ELR (cell line): ENCODE measurements at places on chromosomes 5 and 9.

GRCh38 chr9:110146373-110146772 is 61.6 kb downstream of the C9orf152 start:
- no peak for DNase-seq

GRCh38 chr9:114655689-114656088 is 1.9 kb downstream of the TEX53 start:
- DNase-seq = peak; percentile 84

GRCh38 chr5:181035991-181036815 is 3.9 kb upstream of the BTNL9 start:
- DNase-seq = no peak

- no peak for DNase-seq
Measured at GRCh38 chr5:29378104-29378503, 1815.4 kb upstream of the CDH6 start.

GRCh38 chr9:120045011-120045410 is 535.0 kb downstream of the CDK5RAP2 start:
- DNase-seq = no peak

DNA sequence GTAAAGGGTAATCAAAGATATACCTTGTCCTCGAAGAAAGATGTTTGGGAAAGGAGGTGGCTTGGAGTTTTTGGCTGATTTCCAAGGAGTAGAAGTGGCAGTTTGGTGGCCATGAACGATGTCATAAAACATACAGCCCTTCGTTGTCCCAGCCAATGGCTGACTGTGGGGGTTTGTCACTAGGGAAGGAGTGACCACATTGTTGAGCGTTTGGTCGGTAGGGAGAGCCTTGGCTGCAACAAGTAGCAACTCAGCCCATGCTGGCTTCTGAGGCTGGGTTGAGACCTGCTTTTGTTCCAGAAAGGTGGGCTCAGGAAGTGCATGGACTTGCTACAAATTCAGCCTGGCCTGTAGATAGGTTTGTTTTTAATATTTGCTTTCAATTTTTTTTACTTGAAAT is 128.3 kb downstream of the BOD1 start:
- DNase-seq = no peak

GRCh38 chr9:96651626-96652025 is 3.5 kb downstream of the PRXL2C start:
- DNase-seq = peak; percentile 66

- peak; percentile 81 for DNase-seq
Measured at GRCh38 chr5:111075520-111075919, 4.0 kb downstream of the TSLP start.

DNA sequence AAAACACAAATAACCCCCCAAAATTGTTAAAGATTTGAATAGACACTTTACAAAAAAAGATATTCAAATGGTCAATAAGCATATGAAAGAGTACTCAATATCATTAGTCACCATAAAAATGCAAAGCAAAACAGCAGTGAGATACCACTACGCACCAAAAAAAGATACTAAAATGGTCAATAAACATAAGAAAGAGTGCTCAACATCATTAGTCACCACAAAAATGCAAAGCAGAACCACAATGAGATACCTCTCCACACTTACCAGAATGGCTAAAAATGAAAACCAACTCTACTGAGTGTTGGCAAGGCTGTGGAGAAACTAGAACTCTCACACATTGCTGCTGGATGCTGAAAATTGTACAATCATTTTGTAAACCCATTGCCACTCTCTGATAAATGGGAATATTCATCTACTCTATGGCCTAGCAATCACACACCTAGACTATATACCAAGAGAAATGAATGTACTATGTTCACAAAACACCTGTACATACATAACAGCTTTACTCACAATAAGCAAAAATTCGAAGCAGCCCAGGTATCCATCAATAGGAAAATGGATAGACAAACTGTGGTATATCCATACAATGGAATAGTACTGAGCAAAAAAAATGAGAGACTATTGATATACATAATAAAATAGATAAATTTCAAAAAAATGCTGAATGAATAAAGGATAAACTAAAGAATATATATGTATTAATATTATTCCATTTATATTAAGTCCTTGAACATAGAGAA is 205.0 kb upstream of the DAPK1 start:
- peak; percentile 18 for DNase-seq

GRCh38 chr9:99345942-99346341 is 123.9 kb downstream of the SEC61B start:
- peak; percentile 74 for DNase-seq

- no peak for DNase-seq
Measured at GRCh38 chr9:137878146-137878941, 762 bp downstream of the CACNA1B start.

GRCh38 chr5:113437111-113437510 is 2.3 kb upstream of the TSSK1B start:
- DNase-seq = no peak

DNA sequence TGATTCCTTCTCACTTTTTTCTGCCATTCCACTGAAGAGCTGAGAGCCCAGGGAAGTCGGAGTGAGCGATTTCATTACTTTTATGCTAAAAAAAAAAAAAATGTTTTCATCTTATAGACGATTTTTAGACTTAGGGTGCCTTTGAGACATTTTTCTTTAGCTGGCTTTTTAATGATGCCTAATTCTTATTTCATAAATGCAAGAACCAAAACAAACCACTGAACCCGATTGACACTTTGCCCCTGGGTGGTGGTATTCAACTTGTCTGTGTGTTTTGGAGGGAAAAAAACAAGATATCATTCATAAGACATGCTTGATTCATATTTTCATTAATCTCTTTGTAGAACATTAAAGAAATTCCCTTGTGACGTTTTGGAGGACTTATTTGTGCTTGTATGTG is 2.4 kb downstream of the TLE4 start:
- DNase-seq = no peak

GRCh38 chr9:2209400-2209799 is 194.3 kb downstream of the SMARCA2 start:
- peak; percentile 19 for DNase-seq

GRCh38 chr5:2633992-2634391 is 117.5 kb downstream of the IRX2 start:
- no peak for DNase-seq

DNA sequence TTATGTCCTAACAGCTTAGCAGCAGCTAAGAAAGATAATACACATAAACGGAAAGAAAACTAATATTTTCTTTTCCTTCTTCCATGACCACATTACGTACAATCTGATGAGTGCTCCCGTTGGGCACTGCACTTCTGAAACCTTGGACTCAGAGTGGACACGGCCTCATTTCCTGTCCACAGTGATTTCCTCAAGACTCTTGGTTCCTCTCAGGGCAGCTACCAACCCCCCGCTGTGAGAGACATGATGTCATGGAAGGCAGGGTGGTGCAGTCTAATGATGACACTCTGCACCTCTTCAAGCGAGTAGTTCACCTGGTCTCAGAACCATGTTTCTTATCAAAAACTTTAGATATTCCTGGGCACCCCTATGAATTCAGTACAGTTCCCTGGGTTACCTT is 68.7 kb upstream of the CTSL start:
- DNase-seq = no peak

DNA sequence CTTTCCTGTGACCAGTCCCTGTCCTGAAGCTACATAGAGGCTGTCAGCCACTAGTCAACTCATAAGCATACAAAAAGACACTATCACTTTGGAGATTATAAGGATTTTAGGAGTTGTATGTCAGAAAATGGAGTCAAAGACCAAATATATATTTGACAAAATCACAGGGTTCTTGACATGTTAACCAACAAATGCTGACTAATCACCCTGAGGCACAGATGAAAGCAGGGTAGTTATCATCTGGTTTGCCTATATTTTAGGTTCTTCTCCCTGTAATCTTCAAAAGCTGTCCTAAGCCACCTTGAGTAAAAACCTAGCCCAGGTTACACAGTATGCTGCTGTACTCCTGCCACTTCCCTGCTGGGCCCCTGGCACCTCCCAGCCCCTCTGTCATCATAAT is 64.7 kb upstream of the ERCC6L2 start:
- no peak for DNase-seq

- DNase-seq = no peak
Measured at GRCh38 chr5:96013254-96013653, 51.6 kb upstream of the ELL2 start.

GRCh38 chr5:51598026-51598425 is 214.8 kb downstream of the ISL1 start:
- DNase-seq = no peak

DNA sequence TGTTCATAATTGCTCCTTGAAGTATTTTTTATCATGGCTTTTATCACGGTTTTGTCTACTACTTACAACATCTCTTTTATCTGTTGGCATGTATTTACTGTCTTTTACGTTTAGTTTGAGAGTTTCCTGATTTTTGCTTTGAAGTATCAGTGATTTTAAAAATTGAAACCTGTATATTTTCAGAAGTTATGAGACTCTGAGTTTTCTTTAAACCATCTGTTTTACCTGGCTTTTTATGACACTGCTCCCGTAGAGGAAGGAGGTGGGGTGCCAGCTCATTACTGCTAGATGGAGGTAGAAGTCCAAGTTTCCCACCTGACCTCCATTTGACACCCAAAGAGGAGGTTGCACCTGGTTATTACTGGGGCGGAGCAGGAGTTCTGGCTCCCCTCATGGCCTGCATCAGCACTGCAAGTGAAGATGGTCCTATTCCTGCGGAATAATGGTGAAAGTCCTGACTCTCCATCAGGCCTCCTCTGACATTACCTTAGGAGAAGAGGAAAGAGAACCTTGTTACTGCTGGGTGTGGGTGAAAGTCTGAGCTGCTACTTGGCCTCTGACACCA is 10.0 kb upstream of the ZNF131 start:
- DNase-seq = peak; percentile 19

DNA sequence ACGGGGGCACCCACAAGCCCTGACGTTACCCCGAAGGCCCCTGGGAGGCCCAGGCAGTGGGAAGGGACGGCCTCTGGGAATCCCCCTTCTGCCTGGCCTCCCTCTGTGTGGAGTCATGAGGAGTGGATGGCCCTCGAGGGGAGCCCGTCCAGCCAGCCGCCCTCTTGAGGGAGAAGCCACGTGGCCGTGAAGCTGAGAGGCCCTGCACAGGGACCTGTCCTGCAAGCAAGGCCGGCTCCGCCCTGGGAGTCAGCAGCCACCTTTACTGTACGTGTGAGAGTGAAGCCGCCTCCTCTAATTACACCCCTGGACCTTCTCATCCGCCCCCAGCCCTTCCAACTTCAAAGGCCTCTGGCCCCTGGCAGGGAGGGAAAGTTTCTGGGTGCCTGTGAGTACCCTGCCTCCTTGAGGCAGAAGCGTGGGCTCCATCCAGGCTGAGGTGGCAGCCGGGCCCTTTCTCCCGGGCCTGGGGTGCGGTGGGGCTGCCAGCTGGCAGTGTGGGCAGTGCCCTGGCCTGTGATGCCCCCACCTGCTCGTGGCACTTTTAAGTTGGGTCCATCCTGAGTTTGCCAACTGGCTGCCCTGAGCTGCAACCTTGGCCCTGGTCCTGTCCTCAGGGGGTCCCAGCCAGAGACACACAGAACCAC is 55.9 kb upstream of the EGFL7 start:
- DNase-seq = no peak

- no peak for DNase-seq
Measured at GRCh38 chr9:6239694-6240093, 24.1 kb downstream of the IL33 start.

DNA sequence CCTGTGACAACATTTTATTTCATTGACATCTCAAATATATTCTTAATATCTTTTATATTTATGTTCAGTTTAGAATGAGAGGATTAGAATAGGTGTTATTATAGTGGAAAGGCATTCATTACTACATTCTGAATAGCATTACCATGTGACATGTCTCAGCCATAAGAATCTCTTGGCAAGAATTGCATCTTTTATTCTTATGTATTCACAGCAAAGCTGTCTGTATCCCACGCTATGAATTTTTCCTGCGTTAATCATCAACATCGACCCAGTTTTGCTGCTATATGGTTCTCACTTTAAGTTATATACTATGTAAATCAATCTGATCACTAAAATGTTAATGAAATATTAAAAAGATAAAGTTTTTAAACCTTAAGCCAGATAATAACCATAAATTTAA is 248.6 kb downstream of the TMEM232 start:
- DNase-seq = peak; percentile 37

DNA sequence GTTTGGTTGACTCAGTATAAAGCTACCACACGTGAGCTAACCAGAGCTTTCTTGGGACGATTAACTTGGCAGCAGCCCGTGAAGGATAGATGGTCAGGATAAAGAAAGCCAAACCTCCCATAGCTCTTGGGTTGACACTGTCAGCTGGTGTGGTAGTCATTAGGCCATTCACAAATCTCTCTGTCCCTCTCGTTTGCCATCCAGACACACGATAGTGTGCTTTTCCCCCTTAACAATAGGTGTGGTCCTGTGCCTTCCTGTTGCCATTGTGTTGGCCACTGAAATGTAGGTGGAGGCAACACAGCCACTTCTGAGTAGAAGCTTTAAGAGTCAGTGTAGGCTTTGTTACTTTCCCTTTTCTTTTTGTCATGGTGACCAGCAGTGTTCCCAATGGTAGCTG is 11.7 kb downstream of the OR13J1 start:
- no peak for DNase-seq

- DNase-seq = no peak
Measured at GRCh38 chr5:74761241-74761640, 5.7 kb downstream of the GFM2 start.

DNA sequence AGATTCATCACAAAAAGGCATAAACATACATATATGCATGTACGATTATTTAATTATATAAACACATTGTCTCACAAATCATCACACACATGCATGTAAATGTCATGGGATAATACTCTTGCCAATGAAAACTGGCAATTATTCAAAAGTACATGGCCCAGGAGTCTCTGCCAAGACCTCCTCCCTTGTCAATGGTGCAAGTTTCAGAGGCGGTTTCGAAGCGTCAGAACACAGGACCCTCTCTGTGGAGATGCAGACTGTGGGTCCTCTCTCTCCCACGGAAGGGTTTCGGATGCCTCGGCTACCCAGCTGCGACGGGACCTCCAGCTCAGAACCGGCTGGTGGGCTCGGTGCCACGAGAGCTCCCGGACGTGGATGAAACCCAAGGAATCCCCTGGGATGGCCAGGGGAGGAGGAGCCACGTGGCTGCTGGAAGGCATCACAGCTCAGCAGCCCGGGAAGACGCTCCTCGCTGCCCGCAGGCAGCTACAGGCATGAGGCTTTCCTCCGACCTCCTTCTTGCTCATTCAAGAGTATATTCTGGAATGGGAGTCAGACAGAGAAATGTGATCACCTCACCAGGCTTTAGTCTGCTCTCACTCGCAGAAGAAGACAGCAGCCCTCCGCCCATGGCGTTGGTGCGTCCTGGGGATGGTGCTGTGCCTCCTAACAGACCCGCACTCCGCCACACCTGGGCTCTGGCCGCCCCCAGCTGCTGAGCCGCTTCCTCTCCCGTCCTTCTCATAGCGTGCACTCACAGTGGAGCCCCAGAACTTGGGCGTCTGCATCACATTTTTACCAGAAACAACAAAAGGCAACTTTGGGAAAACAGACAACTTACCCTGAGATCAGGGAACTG is 308.8 kb downstream of the IRX2 start:
- DNase-seq = no peak
